ENCODE measurements at places on chromosomes 7 and 10.

DNA sequence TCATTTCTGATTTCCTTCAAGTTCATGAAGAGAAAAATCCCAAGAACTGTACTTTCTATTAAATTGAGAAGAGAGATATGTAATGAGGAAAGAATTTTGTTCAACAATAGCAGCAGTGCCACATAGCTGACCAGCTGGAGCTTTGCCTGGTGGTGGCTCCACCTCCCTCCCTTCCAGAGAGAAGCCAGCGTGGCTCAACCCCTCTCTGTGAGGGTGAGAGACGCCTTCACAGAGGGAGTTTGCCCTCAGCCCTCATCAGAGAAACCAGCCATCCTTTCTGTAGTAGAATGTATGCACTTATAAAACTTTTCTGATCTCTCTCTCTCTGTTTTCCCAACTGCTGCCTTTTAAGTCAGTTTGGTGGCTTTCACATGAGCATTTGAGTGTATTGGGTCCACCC, 20.5 kb upstream of the COL1A2 start:
- peak; percentile 90 for ATAC-seq

GRCh38 chr10:90675621-90676020, 182.2 kb downstream of the HTR7 start:
- no peak for ATAC-seq

- peak; percentile 53 for ATAC-seq
These were observed 31.6 kb upstream of the C10orf67 start for GRCh38 chr10:23376229-23376655.

GRCh38 chr10:43141421-43141820, 3.2 kb downstream of the CSGALNACT2 start:
- ATAC-seq = no peak

GRCh38 chr10:97190450-97190849, 4.7 kb upstream of the SLIT1 start:
- no peak for ATAC-seq

GRCh38 chr7:54917613-54918391, 101.0 kb upstream of the EGFR start:
- ATAC-seq = no peak

- no peak for ATAC-seq
These were observed 410.6 kb downstream of the KCNMA1 start for GRCh38 chr10:77226853-77227565.

GRCh38 chr7:115297656-115298055, 375.8 kb downstream of the MDFIC start:
- no peak for ATAC-seq

GRCh38 chr7:142969183-142969582, 7.0 kb upstream of the KEL start:
- ATAC-seq = no peak

DNA sequence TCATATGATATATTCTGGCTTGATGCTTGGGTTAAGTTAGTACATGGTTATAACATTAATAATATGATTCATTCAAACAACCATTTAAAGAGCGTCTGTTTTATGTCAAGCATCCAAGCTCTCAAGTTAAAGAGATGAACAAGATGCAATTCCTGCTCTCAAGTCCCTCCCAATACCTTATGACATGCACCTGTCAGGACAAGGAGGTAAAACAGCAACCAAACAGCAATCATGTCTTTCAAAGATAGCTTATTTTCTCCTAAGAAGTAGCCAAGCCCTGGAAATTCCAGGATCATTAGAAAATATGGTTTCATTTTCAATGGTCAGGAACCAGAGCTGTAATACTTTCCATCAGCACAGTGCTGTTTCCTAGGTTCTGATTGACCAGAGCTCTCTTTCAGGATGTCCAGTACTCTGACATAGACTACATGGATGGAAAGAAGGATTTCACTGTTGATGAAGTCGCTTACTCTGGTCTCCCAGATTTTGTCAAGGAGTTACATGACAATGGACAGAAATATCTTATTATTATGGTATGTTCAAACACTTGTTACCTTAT, 29.0 kb downstream of the MGAM2 start:
- no peak for ATAC-seq

- no peak for ATAC-seq
These were observed 6.8 kb downstream of the IL15RA start for GRCh38 chr10:5970527-5970926.

- no peak for ATAC-seq
These were observed 180.0 kb downstream of the LRMDA start for GRCh38 chr10:75611172-75611992.

GRCh38 chr7:1611708-1612241, 41.9 kb upstream of the PSMG3 start:
- ATAC-seq = no peak

GRCh38 chr7:123502201-123502600, 32.2 kb downstream of the IQUB start:
- ATAC-seq = no peak

- ATAC-seq = no peak
These were observed 50.0 kb upstream of the INSIG1 start for GRCh38 chr7:155247479-155248365.

DNA sequence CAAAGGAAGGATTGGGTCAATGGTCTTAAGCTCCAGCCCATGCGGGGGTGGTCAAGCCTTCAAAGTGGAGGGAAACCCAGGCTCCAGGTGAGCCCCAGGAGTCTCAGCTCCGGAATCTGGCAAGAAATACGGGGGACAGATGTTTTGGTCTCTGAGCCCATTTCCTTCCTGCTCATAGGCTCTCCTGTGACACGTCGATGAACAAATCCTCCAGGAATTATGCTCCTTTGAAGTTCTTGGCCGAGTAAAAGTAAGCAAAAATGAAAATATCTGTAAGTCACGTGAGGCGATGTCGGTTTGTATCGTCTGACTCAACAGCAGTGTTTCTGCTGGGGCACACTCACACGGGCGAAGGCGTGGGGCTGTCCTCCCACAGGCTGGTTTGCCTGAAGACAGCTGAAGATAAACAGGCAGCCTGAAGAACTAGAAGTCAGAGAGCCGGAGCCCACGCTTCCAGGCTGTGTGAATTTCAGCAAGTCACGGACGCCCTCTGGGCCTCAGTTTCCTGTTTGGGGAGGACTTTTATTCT, 52.6 kb upstream of the SMNDC1 start:
- peak; percentile 47 for ATAC-seq

Data from gastroesophageal sphincter (tissue), 4 donors.